Mammary epithelial cell (primary cell): ENCODE measurements at places on chromosomes 16 and 17.

- DNase-seq: no peak
Observed at GRCh38 chr17:59669411-59669810, 37.8 kb downstream of the PTRH2 start.

DNA sequence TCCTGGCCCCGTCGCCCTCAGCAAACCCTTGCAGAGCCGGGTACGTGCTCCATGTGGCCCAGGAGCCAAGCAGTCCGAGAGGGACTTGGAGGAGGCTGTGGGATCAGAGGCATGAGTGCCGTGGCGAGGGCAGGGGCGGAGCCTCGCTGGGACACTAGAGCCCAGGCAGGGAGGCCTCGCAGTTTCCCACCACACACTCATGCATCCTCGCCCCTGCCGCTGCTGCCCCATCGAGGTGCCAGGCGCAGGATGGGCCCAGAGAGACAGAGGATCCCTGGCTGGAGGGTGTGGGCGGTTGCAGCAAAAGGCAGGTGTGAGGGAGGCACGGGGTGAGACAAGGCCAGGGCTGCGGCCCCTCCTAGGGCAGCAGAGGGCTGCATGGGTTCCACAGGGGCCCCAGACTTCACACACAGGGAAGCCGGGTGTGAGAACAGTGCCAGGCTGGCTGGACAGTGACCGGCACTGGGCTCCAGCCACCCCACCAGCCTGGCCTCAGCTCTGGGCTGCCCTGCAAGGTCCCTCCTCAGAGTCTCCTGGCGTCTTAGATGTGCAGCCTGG, 7.7 kb downstream of the BCAR1 start:
- DNase-seq: no peak

DNA sequence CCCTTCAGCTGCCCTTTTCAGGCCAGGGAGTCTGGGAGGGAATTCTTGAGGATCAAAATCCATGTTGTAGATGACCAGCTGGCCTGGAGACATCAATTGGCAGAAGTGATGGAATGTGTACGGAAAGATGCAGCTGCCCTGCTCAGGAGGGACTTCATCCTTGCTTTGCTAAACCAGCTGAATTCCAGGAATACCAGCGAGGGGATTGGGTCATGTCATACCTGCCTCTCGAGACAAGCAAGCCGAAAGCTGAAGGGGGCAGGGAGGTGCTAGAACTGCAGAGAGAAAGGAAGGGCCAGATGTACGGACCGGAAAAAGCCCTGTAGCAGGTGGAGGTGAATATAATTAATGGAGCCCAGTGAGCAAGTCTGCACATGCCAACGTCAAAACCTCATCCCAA, 25.6 kb upstream of the NTN1 start:
- DNase-seq: no peak

DNA sequence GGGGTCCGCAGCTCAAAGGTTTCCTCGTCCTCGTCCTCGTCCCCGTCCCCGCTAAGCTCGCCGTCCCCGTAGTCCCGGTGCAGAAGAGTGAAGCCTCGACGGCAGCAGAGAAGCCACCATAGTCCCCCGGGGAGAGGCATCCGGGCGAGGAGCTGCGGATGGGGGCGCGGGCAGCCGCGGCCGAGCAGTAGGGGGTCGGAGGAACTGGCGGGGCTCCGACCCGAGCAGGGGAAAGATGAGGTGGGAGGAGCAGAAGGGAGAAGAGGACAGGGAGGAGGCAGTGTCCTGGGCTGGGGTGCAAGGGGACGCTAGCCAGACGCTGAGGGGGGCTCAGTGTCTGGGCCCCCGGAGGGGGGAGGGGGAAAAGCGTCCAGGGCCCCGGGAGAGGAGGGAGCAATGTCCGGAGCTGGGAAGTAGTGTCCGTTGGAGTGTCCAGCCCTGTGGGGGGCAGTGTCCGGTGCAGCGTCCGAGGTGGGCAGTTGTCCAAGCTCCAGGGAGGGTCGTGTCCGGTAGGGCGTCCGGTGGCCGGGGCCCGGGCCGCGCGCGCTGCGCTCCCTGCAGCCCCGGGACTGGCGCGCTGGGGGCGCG, at the start of gene PLEKHH3:
Gene PLEKHH3 (minus strand): TSS at position 571 of the 588 bp plus-strand sequence. CDS start 431 bp downstream, at position 140.
- peak; percentile 45 for DNase-seq

- DNase-seq: peak; percentile 62
Observed at GRCh38 chr17:30519707-30520106, 42.5 kb downstream of the GOSR1 start.

GRCh38 chr17:40678902-40679522, 14.0 kb upstream of the KRT222 start:
- DNase-seq: peak; percentile 9

DNA sequence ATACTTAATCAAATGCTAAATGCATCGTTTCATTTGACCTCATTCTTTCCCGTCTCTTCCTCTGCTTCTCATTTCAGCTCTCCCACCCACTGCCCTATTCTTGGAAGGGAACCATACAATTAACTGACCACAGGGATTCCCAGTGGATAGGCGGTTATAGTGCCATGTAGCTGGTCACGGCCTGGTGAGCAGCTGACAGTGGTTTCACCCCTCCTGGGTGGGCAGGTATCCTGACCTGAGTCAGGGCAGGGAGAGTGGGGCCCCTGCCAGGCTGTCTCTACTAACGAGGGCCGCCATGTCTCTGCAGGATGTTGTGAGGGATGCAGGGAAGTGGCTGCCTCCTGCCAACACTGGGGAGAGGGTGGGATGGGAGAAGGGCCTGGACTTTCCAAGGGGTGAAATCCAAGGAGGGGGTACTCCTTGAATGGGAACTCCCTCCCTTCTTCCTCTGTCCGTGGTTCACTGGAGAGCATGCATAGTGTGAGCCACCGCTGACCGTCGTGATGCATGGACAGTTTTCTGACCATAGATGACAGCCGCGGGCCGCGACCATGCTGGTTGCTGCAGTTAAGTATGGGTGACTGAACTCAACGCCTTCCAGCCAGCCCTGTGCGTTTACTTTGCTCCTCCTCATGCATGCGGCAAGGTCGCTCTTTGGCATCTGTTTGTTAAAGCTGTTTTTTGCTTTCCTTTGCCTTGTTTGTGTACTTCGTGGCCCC, 95.9 kb downstream of the RPTOR start:
- DNase-seq: no peak

DNA sequence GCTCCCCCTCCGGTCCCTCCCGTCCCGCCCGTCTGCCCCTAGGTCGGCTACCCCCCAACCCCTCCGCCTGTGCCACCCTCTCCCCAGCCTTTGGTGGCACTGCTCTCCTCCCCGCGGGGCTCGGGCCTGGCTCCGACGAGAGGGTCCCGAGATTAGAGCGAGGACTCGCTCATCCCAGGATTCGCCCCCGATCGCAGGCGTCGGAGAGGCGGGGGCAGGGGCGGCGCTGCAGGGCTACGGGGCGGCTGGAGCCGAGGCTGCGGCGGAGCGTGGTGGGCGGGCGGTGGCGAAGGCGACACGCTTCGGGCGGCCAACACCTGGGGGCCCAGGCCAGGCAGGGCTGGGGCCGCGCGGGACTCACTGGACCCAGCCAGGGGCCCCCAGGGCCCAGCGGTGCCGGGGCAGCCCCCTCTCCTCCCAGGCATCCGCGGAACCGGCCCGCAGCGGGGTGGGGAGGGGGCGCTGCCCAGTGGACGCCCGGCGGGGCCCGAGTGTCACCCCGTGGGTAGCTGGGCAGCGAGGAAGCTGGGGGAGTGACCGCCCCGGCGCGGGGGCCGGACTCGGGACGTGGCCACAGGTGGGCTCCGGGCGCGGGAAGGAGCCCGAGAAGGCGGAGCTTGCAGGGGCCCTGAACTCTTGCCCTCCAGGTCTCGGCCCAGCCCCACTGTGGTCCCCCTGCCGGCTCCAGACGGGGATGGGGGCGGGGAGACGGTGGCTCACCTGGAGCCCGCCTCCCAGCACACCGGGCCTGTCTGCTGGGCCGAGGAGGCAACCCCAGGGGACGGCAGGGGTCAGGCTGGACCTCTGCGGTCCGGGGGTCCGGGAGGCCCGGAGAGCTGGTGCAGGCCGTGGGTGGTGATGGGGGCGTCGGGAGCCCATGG, 1.5 kb downstream of the MGAT5B start:
- no peak for DNase-seq

- no peak for DNase-seq
Observed at GRCh38 chr17:58285422-58285810, 4.7 kb upstream of the MPO start.

- no peak for DNase-seq
Observed at GRCh38 chr17:55168958-55169687, 95.6 kb upstream of the HLF start.

- DNase-seq: peak; percentile 52
Observed at GRCh38 chr16:414395-415169, 10.9 kb upstream of the RAB11FIP3 start.

DNA sequence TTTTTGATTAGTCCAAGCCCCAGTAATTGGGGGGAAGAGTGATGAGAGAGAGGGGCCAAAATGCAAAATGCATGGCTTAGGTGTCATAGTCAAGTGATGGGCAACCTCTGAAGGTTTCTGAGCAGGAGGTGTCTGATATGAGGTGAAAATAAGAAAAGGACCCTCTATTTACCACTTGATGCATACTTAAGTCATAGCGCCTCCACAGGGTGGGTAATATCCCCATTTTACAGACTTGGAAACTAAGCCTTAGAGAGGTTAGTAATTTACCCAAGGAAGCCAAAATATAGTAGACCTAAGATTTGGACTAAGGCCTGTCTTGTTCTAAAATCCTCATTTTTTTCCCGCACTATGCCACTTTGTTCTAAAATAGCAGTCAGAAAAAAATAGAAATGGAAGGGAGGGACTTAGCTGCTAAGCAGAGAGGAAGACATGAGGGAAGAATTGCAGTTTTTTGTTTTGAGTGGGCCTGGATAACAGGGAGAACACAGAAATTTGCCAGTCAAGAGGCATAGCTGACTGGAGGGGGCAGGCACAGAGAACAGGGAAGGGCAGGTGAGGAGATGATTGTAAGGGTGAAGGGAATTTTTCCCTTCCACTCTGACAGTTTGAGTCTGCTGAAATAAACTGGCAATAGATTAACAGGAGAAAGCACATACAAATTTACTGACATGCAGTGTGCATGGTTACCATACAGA, 2.3 kb upstream of the GRB2 start:
- no peak for DNase-seq

- DNase-seq: peak; percentile 94
Observed at GRCh38 chr17:78338486-78339259, 21.2 kb downstream of the SOCS3 start.

GRCh38 chr17:81431545-81432482, 36.6 kb downstream of the BAHCC1 start:
- DNase-seq: no peak

- DNase-seq: peak; percentile 29
Observed at GRCh38 chr17:65794572-65794971, 233.1 kb upstream of the AXIN2 start.

DNA sequence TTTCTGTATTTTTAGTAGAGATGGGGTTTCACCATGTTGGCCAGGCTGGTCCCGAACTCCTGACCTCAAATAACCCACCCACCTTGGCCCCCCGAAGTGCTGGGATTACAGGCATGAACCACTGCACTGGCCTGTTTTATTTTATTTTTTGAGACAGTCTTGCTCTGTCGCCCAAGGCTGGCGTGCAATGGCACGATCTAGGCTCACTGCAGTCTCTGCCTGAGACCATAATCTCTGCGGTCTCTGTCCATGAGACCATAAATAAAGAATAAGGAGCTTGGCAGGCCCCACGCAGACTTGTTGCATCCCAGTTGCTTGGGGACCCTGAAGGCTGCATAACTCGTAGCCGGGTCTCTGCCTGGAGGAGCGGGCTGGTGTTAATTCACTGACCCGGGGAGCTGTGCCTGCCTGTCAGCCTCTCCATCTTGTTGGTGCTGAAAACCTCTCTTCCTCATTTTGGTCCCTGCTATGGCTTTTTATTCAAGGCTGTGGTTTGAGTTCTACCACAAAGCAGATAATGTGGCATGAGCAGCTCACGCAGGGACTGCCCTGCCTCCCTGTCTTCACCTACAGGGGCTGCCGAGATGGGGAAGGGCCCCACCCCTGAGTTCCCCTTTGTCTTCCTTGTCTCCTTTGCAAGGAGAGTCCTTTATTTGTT, 82.1 kb downstream of the MSI2 start:
- no peak for DNase-seq

GRCh38 chr16:21614896-21615295, 15.5 kb downstream of the METTL9 start:
- DNase-seq: no peak

DNA sequence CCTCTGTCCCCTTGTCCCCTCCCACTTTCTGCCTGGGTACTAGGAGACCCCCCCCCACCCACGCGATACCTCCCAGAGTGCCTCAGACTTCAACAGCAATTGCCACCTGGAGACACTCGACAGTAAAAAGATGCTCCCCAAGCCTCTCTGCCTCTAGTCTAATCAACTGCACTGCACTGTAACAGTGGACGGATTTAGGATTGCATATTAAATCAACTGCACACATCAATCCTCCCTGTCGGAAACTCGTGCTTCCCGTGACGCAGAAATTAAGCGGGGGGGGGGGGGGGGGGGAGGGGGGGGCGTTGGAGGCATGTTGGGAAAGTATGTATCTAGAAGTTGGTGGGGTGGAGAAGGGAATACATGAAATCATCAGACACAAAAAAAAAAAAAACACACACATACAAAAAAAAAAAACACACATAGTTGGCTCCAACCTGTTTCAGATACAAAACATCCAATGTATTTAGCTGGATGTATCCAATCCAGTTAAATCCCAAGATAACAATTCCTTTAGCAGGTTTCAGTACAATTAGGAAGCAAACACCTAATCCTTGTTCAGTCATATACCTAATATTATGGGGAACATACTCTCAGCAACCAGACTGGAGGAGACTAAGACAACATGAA, 29.7 kb downstream of the FAM222B start:
- no peak for DNase-seq

DNA sequence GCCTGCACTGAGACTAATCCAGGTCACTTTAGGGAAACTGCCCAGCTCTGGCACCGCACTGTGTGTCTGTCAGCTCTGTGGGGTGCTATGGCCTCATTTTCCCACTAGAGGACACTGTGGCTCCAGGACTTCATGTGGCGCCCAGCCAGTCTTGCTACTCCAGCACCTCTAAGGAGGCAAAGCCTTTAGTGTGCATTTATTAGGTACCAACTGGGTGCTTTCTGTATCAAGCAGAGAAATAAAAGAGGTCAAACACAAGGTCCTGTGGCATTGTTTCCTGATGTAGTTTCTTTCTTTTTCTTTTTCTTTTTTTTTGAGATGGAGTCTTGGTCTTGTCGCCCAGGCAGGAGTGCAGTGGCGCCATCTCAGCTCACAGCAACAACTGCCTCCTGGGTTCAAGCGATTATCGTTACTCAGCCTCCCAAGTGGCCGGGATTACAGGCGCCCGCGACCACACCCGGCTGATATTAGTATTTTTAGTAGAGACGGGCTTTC, 12.5 kb upstream of the RHBDL3 start:
- peak; percentile 61 for DNase-seq

GRCh38 chr17:74213861-74214391, 555 bp downstream of the TTYH2 start:
- DNase-seq: no peak

GRCh38 chr17:19508577-19508867, 25.1 kb upstream of the SLC47A1 start:
- no peak for DNase-seq

GRCh38 chr17:80899402-80900268, 92.0 kb upstream of the CHMP6 start:
- DNase-seq: peak; percentile 12

- no peak for DNase-seq
Observed at GRCh38 chr17:19382531-19383444, 4.2 kb downstream of the MFAP4 start.
